Epithelial cell of esophagus (primary cell): ENCODE measurements at places on chromosomes 5 and 9.

GRCh38 chr9:76570826-76571225, 111.8 kb downstream of the GCNT1 start:
- no peak for DNase-seq

DNA sequence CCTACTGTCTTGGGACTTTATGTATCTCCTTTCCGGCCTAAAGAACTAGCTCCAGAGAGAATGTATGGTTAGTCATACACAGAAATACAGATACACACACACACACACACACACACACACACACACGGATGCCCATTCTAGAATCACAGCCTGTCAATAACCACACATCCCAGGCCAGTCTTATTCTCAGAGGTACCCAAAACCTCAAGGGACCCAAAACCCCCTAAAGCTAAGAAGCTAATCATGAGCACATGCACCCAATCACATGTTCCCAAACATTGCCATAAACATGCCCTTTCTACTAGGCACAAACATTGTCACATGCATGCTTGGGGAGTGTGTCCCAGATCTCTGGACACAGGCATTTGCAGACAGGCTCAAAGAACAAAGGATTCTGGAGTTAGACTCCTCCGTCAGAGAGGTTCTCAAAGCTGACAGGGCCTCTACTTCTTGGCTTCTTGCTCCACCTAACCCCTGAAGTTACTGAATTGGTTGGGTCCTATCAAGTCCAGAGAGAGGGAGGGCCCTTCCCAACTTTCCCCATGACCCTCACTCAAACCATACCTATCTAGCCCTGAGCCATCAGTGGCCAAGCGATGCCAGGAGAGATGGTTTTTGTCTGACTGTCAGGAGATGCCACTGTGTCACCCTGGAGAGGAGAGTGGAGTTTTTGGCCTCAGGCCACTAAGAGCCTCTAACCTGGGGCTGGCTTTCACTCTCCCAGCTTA, 78.7 kb downstream of the NRG2 start:
- no peak for DNase-seq

DNA sequence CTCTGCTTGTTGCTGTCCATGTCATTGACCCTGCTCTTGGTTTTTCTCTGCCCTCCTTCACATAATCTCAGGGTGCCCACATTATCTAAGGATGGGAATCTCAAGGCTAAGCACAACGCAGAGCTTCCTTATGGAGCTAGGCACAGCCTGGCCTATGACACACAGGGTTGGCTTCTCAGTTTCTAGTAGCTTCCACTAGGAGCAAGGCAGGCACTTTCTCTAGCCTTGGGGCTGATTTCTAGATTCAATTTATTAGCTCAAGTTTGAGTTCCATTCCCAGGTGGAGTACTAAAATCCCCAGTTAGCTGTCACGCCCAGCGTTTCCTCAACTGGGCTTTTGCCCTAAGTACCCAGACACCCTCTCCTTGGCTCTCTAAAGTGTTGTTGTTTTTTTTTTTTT, 12.4 kb downstream of the IL4 start:
- DNase-seq = peak; percentile 19

GRCh38 chr9:86723346-86723745, 224.0 kb downstream of the GAS1 start:
- DNase-seq = no peak

GRCh38 chr9:124504530-124505005, 2.6 kb downstream of the NR5A1 start:
- DNase-seq = no peak

- DNase-seq = no peak
These were observed 508 bp upstream of the NME5 start for GRCh38 chr5:138139781-138140090.

DNA sequence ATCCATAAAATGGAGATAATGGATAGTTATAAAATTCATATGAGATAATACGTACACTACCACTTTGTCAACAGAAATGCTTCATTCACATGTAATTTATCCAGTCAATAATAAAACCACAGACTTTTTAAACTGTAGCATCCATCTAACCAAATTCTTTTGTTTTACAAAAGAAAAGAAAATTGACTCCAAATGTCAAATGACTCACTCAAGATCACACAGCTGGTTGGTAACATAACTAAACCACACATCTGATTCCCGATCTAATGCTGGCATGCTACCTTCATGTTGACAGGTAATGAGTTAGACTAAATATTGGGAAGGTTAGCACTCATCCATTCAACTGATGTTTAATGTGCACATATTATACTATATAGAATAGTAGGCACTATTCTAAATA, 4.9 kb downstream of the FRMD3 start:
- DNase-seq = no peak

DNA sequence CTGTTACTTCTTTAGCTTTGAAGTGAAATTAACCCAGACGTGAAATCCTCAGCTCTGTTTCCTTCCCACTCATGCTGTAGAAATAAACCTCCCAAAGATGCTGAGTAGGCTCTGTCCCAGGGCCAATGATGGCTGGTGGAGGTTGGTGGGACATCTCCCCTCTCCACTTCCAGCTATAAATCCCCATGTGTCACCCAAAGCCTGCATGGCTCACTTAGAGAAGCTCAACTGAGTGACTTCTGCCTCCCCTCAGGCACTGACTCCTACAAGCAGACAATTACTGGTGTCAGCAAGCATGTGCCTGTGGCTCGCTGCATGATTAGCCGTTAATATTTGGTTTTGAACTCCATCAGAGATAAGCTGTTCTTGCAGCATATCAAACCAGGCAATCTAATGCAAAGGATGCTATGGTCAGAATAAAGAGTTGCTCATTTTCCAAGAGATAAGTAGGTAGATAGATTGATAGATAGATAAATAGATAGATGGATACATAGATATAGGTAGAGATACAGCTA, 569.5 kb upstream of the WWC1 start:
- DNase-seq = no peak

- no peak for DNase-seq
These were observed 189.8 kb downstream of the TLE1 start for GRCh38 chr9:81499594-81499993.

GRCh38 chr5:149037817-149038216, 25.0 kb downstream of the SH3TC2 start:
- no peak for DNase-seq

- no peak for DNase-seq
These were observed 111.3 kb downstream of the FBXO4 start for GRCh38 chr5:42036379-42036778.

DNA sequence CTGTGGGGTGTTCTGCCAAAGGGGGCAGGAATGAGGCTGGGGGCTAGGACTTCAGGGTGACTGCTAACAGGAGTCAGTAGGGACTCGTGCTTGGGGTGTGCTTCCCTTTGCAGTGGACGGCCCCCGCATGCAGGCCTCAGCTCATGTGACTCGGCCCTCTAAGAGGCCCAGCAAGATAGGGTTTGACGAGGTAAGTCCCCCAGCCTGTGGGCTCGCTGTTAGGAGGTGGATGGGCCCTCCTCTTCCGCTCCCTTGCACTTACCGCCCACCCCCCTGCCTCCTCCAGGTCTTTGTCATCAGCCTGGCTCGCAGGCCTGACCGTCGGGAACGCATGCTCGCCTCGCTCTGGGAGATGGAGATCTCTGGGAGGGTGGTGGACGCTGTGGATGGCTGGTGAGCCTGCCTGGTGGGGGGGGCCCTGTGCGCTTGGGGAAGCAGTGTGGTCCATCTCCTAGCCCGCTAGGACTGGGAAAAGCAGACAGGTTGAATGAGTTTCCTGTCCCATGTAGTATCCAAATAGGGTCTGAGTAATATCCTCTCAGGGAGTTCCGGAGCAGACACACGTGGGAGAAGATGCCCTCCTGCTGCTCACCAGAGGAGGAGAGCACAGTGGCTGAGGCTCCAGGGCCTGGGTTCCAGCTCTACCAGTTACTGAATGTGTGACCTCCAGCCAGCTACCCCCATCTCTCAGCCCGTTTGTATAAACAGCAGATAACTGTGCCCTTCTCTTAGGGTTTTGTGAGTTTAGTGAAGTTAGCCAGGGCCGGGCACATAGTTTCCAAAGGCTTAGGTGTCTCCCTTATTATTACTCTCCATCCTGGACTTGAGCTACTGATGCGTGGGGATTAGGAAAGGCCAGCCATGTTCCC, 8.2 kb downstream of the CERCAM start:
- no peak for DNase-seq

- DNase-seq = no peak
These were observed 106.3 kb upstream of the SNX2 start for GRCh38 chr5:122668552-122668951.

DNA sequence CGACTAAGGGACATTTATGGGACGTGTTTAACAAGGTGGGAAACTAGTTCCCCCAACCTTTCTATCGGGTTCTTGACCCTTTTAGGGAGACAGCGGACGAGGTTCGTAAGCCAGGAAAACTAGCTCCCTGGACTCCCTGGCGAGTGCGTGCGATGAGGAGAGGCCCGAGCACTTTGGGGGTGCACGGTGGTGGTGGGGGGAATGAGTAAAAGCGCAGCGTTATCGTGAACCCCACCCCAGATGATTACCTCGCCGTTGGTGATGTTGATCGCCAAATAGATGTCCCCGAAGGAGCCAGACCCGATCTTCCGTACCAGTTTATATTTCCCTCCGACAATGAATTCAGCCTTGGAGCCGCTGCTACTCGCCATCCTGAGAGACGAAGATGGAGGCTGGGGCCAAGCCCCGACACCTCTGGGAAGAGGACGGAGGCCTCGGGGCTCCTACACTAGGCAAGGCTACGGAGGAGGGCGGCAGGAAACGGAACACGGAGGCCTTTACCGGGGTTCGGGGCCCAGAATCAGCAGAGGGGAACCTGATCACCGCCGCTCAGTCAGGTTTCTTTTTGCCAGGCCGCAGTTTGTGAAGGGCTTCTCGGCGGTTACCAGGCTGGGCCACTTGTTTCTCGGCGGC, 529 bp downstream of the CSNK1A1 start:
- no peak for DNase-seq

DNA sequence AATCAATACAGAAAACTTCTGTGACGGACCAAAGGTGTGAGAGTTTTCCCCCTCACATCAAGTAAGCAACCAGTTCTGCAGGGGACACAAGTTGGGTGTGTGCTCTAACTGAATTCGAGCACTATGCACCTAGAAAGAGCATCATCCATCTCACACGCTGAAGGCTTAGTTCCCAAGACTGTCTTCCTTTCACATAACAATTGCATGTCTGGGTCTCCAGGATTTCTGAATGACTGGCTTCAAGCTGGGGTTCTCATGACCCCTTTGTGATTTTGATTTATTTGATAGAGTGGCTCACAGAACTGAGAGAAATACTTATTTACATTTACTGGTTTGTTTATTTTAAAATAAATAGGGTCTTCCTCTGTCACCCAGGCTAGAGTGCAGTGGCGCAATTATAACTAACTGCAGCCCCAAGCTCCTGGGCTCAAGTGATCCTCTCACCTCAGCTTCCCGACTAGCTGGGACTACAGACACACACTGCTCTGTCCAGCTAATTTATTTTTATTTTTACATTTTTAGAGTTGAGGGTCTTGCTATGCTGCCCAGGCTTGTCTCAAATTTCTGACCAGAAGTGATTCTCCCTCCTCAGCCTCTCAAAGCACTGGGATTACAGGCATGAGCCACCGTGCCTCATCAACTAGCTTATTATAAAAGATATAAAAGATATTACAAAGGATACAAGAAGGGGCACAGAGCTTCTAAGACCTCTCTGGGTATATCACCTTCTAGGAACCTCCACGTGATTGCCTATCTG, 316.7 kb upstream of the CDH12 start:
- no peak for DNase-seq

GRCh38 chr9:119775410-119775809, 406.2 kb upstream of the BRINP1 start:
- DNase-seq = no peak

- no peak for DNase-seq
These were observed 53.5 kb upstream of the EPB41L4A start for GRCh38 chr5:112472614-112473013.

DNA sequence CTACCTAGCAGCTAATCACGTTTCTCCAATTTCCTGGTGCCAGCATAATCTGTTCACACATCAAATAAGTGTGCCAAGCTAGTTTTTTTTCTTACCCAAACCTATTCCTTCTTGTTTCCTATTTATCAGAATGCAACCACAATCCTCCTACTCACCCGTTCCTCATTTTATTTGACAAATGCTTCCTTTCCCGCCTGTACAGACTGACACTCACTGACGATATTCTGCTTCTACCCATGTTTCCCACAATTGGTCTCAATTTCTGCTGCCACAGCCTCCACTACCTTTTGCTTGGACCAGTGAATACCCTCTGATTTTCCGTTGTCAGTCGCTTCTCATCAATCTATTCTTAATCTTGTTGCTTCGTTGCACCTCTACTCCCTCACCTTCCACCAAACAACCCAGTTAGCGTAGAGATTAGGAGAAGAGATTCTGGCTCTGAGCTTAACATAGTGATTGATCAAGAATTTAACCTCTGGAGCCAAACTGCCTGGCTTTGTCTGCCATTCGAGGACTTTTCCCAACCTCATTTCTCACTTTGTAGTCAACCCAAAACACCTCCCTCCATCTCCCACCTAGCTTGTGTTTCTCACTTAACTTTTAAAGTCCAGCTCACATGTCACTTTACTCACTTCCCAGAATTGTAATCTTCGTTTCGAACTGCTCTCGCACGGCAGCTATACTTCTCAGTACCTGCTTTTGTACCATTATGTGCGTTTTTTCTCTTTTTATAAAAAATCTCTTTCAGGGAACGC, 729 bp upstream of the TMEM38B start:
- DNase-seq = peak; percentile 8

DNA sequence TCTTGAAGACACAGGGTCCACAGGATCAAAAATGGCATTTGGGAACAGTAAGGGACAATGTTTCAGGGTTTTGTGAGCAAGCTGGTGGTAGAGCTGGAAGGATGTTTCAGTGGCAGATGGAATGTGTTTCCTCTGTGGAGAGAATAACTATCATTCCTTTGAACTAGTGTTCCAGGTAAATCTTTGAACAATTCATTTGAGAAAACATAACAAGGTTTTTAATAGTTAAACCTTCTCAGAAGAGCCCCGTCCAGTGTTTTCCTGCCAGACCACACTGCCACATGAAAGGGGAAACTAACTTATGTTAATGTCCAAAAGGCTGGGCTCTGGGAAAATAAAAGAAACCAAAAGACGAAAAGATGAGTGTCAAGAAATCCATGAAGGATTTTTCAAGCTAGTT, 207.0 kb upstream of the ZNF462 start:
- DNase-seq = no peak

DNA sequence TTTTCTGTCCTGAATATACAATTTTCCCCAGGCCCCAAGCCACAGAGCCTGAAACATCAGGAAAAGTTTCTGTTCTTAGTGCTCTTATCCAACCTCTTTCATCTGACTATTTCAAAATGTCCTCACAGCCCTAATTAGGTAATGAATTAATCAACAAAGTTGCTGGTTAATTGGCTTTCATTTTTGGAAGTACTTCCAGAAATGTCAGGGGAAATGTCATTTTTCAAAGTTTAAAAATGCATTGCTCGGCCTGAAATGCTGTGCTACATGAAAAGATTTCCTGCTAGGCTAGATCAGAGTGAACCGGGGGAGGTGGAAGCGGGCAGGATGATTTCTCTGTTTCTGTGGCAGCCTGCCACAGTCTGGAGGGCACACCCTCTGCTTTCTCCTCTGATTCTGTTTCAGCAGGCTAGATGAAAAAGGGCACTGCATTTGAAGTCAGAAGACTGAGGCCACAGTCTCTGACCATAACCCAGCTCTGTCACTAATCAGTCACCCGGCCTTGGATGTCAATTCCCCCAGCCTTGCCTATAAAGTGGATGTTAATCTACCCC, 55.9 kb upstream of the BARX1 start:
- peak; percentile 32 for DNase-seq

GRCh38 chr5:41629897-41630296, 119.5 kb upstream of the PLCXD3 start:
- no peak for DNase-seq

- DNase-seq = no peak
These were observed 105.4 kb downstream of the LPAR1 start for GRCh38 chr9:110932863-110933262.

- no peak for DNase-seq
These were observed 3.9 kb upstream of the RABL6 start for GRCh38 chr9:136803551-136804508.
